ENCODE measurements at places on chromosomes 1 and 21.

- no peak for DNase-seq
These were observed 4.1 kb downstream of the ETV3L start for GRCh38 chr1:157095551-157095950.

- DNase-seq, result no peak
These were observed 592 bp downstream of the ZNF692 start for GRCh38 chr1:248858096-248858890.

DNA sequence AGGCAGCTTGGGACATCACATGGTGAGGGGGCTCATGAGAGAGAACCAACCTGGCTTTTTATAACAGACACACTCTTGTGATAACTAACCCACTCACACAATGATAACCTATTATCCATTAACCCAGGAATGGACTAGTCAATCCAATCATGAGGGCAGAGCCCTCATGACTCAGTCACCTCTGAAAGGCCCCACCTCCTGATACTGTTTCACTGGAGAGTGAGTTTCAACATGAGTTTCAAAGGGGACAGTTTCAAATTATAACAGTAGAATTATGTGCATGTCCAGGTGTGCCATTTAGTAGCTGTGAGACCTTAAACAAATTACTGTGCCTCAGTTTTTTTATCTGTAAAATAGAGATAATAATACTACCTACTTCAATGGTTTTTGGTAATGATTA is 47.6 kb upstream of the PPP2R5A start:
- DNase-seq, result no peak

- DNase-seq, result no peak
These were observed 39.6 kb upstream of the VN1R5 start for GRCh38 chr1:247216261-247216660.
